ENCODE measurements at places on chromosomes 12 and 14. TPM values are rescaled to one million over a fixed set of nuclear protein-coding genes. Genes with fewer than 3 reads are reported as not detected.

- H3K27me3 ChIP-seq = no peaks in the 10 kb centered on the region
- no peak overlapping the region for H3K4me3 ChIP-seq
- no peak for DNase-seq
- no peak overlapping the region for H3K27ac ChIP-seq
Observed at GRCh38 chr12:25500651-25501050, 52.4 kb downstream of the LMNTD1 start.

DNA sequence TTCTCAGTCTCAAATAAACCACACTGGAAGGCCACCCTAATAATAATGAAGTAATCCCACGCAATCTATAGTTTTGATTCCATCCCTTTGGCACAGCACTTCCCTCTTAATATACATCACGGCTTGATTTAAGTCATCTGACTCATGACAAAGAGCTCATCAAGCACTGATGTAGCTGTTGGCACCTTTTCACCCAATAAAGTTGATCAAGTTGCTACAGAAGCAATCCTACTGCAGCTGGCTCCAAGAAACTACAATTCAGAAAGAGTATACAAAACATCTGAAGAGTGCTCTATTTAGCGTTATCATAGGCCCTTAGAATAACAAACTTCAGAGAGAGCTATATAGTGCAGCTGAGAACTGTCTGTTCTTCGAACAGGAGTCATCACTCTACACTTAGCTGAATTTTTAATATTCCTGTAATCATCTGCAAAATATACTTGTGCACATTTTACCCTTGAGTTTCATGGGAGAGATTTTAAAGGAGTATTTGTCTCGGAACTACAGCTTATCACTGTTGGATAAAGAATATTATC, 94.9 kb downstream of the OSBPL8 start:
- DNase-seq = no peak
- H3K36me3 ChIP-seq = no peaks in the 10 kb centered on the region
- H3K4me3 ChIP-seq = no peak overlapping the region
- no peaks in the 10 kb centered on the region for H3K27me3 ChIP-seq

GRCh38 chr14:47778631-47779030, 103.2 kb upstream of the MDGA2 start:
- no peak overlapping the region for H3K27ac ChIP-seq
- H3K27me3 ChIP-seq = no peaks in the 10 kb centered on the region
- DNase-seq = no peak
- no peaks in the 10 kb centered on the region for H3K36me3 ChIP-seq

- H3K27me3 ChIP-seq = no peaks in the 10 kb centered on the region
- H3K4me3 ChIP-seq = no peak overlapping the region
- no peak overlapping the region for H3K27ac ChIP-seq
- peaks cover 1% of the 10 kb centered on the region for H3K4me1 ChIP-seq
Observed at GRCh38 chr14:76921088-76921399, 94.8 kb downstream of the LRRC74A start.

Gene C12orf75
- total RNA-seq = 153 TPM
